ENCODE measurements at places on chromosomes 6 and 20.

DNA sequence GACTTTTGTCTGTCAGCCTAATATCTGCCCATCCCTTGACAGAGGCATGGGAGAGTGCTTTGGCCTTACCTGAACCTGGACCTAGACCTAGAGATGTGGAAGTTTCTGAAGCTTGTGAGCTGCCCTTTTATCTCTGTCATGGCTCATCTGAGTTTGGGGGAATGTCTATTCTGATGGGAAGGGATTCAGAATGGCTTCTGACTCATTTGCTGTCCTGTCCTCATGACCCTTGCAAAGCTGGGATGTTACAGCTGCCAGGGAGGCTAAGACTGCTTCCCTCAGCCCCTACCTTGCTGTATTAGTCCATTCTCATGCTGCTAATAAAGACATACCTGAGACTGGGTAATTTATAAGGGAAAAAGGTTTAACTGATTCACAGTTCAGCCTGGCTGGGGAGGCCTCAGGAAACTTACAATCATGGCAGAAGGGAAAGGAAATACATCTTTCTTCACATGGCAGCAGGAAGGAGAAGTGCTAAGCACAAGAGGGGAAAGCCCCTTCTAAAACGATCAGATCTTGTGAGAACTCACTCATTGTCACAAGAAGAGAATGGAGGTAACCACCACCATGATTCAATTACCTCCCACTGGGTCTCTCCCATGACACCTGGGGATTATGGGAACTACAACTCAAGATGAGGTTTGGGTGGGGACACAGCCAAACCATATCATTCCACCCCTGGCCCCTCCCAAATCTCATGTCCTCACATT is 252.2 kb downstream of the ERMARD start:
- no peak for DNase-seq

GRCh38 chr6:90285042-90285481 is 11.6 kb downstream of the BACH2 start:
- no peak for DNase-seq

DNA sequence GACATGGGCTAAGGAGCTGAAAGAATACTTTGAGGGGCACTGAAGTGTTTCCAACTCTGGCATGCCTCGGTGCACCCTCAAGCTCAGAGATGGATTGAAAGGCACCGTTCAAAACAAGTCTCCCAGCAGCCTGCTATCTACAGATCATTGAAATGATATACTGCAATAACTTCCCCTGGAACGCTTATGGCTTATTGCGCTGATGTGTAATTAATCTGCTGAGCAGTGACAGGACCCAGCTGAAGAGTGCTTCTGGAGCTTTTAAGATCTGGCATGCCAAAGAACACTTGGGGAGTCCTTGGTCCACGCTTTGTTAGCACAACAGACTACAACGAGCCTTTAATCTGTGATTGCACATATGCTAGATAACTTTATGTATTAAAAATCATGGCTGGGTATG is 708.2 kb downstream of the PRKN start:
- no peak for DNase-seq

DNA sequence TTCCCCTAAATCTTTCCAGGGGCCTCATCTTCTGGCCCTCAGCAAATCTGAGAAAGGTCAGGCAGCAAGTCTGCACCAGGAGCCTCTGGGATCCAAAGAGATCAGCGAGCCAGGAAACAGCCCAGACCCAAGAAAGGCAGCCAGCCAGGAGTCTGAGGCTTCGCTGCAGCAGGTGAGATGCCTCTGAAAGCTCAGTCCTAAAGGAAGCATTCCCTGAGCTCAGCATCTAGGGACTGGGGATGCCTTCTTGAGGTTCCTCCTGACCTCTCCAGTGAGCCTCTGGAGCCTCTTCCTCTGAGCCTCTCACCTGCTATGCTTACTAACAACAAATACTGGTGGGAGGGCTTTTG is 118.8 kb upstream of the MAFB start:
- no peak for DNase-seq
